Fibroblast of lung (primary cell): ENCODE measurements at places on chromosomes 6 and 20.
A peak's percentile ranks its signal among the peaks of the same experiment; 100 is the strongest.

DNA sequence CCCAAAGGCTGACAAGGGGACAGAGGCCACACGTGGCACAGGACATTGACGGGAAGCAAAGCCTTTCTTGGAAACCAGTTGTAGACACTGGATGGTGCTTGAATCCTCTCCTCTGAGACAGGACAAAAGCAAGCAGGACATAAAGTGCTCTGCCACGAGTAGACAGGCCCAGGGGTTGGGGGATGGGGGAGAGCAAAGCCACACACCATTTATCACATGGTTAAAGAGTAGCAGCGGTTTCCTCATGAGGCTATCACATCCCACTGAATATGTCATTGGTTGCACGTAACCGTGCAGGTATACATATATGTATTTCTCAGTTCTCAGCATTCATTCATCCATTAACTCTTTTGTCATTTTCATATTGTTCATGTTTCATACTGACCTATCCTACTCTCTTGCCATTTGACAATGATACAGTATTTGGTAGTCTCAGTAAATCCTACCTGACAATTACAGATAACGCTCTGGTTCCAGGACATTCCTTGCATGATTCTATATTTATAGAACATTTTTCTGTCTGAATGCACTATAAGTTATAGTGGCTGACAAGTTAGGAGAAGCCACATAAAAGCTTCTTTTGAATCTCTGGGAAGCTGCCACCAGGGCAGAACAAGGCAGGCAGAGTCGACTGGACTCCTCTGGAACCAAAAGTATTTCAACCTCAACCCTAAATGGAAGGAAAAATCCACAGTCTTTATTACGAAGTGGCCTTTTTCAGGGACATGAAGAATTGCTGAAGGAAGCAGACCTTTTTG lies 23.5 kb downstream of the METTL24 start:
- DNase-seq, result no peak

GRCh38 chr6:144582939-144583613 lies 297.9 kb downstream of the UTRN start:
- DNase-seq, result no peak

DNA sequence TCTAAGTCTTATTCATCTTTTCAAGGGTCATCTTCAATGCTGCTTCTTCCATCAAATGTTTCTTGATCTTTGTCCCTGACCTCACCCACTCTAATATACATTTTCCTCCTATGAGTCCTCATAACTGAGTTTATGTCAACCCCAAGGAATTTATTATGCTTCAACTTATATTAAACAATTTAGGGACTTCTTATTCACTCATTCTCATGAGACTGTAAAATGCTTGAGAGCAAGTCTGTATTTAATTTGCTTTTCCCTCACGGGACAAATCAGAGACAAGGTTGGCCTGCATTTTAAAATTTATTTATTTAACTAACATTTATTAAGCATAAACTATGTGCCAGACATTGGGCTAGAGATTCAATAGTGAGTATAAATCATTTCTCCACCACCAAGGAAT lies 312.0 kb upstream of the NT5E start:
- DNase-seq, result no peak

DNA sequence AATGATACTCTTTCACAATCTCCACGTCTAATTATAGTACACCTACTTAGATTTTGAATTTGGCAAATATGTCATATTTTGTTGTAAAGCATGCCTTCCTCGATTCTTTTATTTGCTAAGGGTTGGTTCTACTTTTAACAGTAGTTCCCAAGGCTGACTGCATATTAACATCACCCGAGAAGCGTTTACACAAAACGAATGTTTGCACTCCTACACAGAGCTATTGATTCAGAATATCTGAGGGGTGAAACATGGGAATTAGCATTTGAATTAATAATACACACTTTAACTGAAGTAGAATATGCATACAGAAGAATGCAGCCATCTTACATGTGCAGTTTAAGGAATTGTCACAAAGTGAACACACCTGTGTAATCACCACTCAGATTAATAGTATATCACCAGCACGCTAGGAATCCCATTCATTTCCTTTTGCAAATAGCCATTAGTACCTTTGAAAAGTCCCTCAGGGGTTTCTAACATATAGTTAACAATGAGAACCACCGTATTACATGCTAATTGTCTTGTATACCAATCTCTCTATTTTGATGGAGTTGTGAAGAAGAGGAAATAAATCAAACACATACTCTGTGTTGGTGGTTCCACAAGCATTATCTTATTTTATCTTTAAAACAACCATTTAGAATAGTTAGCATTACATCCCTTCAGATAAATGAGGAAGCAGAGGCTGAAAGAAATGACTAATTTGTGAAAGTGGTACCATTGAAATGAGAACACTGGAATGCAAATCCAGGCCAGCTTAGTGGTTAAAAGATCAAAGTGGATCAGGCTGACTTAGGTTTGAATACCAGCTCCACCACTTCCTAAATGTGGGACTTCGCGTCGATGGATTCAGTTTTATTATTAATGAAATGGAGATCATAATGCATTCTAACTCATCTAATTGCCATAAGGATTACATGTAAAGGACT lies 317.6 kb downstream of the HDGFL1 start:
- peak; percentile 96 for DNase-seq
